SW 1271 (cell line): ENCODE measurements at places on chromosomes 1 and 21.
A peak's percentile ranks its signal among the peaks of the same experiment; 100 is the strongest.

GRCh38 chr1:218565377-218565776 is 220.2 kb downstream of the TGFB2 start:
- DNase-seq, result no peak

GRCh38 chr1:21034725-21035628 is 141.7 kb downstream of the EIF4G3 start:
- DNase-seq, result no peak

DNA sequence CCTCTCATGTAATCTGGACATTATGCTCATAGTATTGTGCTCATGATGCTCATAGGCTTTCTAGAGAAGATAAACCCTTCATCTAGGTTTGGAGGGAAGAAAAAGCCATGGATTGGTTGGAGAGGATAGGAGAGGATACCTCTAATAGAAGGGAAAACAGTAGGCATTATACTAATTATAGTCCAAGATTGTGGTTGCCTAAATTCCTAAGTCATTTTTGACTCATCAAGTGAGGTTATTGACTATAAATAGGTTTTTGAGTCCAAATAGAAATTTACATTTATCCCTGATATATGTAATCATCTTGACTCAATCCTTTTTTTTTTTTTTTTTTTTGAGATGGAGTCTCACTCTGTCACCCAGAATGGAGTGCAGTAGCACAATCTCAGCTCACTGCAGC is 5.0 kb downstream of the SYT11 start:
- DNase-seq, result no peak

DNA sequence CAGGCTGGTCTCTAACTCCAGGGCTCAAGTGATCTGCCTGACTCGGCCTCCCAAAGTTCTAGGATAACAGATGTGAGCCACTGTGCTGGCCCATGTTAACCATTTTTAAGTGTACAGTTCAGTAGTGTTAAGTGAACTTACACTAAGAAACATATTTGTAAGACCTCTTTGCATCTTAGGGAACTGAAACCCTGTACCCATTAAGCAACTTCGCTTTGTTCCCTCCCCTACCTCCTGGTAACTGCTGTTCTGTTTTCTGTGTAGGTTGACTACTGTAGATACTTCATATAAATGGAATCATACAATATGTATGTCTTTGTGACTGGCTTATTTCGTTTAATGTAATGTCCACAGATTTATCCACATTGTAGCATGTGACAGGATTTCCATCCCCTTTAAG is 11.0 kb downstream of the NUDC start:
- DNase-seq, result no peak

- DNase-seq, result no peak
These were observed 7.0 kb downstream of the EPHX1 start for GRCh38 chr1:225816643-225817538.

DNA sequence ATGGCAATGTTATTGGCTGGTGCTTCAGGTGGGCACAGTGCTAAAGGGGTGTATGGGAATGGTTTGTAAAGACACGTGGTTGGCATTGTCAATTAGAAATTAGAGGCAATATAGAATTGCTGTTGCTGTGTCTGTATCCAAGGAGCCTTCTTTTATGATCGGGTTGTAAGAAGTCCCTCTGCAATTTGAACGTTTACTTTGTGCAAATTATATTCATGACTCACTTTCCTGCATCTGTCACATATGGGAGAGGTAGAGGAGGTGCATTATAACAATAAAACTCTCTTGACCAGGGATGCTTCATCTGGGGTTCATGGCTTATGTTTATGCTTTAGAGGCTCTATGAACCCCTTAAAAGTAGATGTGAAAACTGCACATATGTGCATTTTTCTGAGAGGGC is 130.4 kb upstream of the DNAH14 start:
- no peak for DNase-seq

DNA sequence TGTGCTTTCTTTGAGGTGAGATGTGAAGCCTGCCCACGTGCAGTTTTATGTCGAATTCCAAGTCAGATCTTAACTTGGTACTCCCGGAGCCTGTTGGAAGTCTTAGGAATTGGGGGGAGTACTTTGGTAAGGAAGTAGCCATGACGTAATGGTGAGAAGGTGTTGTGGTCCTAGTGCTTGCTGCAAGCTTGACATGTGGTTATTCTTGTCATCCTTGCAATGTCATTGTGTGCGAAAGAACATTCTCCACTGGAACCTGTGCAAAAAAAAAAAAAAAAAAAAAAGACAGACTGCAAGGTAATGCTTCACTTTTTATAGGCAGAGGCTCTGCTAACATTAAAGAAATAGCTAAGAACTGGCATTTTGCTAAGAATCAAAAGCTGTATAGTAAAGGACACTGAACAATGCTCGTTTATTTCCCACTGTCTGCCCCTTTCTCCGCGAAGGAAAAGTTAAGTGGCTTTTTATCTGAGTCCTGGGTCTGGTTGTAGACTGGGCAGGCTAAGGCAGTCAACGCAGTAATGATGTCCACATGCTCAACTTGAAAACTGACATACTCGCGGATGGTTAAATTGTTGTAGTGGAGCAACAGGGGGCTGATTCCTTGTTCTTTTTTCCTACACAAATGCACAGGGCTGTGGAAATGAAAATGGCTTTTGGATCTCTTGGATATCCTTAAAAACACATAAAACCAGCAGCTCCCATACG is 2.1 kb downstream of the KAZN start:
- no peak for DNase-seq

GRCh38 chr1:183484254-183484653 is 12.0 kb downstream of the SMG7 start:
- no peak for DNase-seq

GRCh38 chr1:23801338-23801748 is 789 bp upstream of the GALE start:
- DNase-seq, result no peak

GRCh38 chr1:164647211-164647610 is 88.2 kb downstream of the PBX1 start:
- no peak for DNase-seq

DNA sequence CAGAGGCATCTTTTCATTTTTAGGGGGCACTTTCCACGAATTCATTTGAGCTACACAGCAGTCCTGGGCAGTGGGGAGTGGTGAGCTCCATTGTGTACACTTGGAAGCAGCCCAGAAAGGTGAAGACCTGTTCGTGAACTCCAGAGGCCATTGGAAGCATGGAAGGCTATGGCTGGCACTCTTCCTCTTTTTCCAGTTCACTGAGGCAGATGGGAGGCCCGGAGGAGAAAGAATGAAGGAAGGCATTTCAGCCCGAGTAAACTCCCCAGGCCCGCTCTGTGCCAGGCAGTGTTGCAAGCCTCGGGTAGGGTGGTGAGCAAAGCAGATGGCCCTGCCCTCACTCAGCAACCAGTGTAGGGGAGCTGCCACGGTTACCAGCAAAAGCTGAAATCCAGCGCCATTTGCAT is 673 bp upstream of the DHCR24 start:
- DNase-seq, result no peak

- peak; percentile 72 for DNase-seq
These were observed 37.1 kb upstream of the EPB41 start for GRCh38 chr1:28877132-28877781.

GRCh38 chr1:46615735-46616134 is 876 bp downstream of the MOB3C start:
- DNase-seq, result no peak

DNA sequence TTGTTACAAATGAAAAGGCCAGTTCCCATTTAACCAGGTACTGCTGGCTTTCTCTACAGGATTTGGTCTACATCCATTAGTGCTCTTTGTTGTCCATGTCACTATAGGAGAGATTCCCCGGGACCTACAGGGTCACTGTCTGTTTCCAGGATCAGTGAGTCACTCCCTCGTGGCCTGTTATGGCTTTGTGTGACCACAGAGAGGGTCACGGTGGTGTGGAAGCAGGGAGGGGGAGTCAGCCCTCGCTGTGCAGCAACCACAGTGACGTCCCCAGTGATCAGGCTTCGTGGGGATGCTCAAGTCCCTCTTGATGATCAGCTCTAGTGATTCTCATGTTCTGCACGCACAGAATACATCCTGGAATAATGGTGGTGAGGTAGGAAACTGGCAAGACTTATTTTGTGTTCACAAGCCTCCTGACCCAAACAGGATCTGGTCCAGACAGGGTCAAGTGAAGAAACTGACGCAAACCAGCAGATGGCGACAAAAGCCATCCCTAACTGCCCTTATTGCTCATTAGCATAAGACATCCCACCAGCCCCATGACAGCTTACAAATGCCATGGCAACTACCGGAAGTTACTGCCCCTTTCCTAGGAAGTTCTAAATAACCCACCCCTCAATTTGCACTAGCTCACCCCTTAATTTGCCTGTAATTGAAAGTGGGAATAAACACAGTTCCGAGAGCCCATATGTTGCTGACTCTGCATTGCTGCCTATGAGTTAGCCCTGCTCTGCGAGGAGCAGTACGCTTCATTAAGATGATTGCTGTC is 98.5 kb downstream of the DISC1 start:
- no peak for DNase-seq

GRCh38 chr1:144101397-144102045 is 129.7 kb upstream of the FAM72C start:
- no peak for DNase-seq

- DNase-seq, result no peak
These were observed 501.4 kb downstream of the TTLL7 start for GRCh38 chr1:83497563-83497962.

- DNase-seq, result peak; percentile 27
These were observed 186.1 kb downstream of the CLEC20A start for GRCh38 chr1:178310685-178311105.

DNA sequence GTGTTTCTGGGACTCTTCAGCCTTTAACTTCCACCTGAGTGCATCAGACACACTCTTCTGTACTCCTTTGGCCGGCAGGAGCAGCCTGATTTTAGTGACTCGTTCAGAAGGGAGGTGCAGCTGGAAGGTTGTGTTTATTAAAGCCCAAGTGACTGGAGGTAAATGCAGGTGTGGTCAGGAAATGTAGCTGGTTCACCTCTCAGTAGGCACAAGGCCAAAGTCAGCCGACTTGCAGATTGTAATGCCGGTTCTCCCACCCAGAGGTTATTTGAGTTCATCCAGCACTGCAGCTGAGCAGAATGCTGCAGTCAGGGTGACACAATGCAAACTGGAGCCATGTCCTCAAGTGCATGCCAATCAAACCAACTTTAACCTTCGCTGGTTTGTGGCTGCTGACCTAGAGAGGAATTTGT is 91.5 kb downstream of the SPATA46 start:
- no peak for DNase-seq

GRCh38 chr1:156865258-156865657 is 4.6 kb downstream of the NTRK1 start:
- no peak for DNase-seq

DNA sequence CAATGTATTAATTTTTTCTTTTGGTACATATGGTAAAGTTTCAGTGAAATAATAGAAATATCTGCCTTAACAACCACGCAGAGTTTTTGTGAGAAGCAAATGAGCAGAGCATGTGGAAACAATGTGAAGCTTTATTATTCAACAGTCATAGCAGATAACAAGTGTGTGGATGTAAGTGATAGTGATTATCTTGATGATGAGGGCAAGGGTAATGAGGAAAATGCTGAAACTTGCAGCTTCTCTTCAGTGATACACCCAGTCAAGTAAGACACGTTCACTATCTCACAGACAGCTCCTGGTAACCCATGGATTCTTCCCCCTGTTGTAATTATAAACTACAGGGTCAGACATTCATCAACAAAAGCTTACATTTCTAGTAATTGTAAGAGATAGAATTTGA is 14.6 kb upstream of the OR2L5 start:
- DNase-seq, result no peak

DNA sequence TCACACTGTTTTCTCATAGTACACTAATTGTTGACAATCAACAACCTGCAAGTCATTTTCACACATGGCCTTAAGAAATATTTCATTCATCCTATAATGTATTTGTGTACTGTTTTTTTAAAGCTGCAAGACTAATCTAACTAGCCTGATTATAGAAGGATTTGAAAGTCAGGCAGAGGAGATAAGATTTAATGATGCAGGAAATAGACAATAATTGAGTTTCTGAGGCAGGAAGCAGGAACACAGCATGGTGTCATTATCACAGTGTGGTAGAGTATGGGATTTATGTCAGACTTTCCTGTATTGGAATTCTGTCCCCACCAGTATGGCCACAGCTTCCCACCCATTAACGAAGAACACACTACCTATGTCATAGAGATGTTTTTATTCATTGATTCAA is 138.8 kb downstream of the LRRC7 start:
- DNase-seq, result no peak

DNA sequence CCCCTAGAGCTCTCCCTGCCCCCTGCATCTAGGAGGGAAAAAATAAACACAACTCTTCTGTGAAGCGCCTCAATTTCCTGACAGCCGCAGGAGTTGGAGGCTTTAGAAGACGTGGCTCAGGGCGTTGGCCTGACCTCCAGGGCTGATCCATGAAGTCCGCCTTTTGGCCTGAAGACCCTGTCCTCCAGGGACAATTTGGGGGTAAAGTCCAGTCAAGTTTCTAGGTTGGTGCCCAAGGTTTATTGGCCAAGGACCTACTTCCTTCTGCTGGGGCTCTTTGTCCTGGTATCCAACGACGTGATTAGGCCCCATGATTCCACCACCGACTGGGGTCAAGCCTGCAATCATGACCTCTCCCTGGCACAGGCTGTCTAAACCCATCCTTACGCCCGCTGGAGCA is 54.9 kb downstream of the PTPRF start:
- DNase-seq, result no peak

GRCh38 chr1:19087737-19088594 is 122.1 kb downstream of the UBR4 start:
- DNase-seq, result no peak

DNA sequence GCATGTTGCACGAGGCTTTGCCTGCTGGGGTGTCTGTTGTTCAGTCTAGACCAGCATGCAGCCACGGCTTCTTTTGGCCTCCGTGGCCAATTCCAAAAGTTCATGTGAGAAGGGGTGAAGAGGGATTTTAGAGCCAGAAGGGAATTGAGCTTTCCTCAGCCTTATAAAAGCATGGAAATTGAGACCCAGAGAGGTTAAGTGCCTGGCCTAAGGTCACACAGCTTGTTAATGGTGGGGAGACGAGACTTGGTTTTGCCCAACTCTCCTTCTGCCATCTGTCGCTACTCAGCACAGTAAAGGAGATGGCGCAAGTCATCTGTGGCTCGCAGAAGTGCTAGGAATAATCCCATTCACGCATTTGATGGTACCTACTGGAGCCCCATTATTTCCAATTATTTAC is 25.7 kb downstream of the ZBTB18 start:
- no peak for DNase-seq

DNA sequence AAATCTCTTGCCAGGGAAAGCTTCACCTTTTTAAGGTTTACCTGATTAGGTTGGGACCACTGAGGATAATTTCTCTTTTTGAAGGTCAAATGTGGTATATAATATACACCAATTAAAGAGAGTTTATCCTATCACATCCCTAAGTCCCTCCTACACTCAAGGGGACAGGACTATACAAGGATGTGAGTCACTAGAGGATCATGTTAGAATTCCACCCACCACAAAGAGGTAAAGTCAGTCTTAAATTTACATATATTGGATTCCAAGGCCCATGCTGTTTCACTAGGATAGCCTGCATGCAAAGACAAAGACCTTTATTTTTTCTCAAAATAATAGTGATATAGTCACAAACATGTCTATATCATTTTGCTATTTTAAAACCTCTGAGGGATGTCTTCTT is 164.4 kb downstream of the GIPC2 start:
- DNase-seq, result no peak
